ENCODE measurements at places on chromosomes 11 and 22.
A peak's percentile ranks its signal among the peaks of the same experiment; 100 is the strongest.

DNA sequence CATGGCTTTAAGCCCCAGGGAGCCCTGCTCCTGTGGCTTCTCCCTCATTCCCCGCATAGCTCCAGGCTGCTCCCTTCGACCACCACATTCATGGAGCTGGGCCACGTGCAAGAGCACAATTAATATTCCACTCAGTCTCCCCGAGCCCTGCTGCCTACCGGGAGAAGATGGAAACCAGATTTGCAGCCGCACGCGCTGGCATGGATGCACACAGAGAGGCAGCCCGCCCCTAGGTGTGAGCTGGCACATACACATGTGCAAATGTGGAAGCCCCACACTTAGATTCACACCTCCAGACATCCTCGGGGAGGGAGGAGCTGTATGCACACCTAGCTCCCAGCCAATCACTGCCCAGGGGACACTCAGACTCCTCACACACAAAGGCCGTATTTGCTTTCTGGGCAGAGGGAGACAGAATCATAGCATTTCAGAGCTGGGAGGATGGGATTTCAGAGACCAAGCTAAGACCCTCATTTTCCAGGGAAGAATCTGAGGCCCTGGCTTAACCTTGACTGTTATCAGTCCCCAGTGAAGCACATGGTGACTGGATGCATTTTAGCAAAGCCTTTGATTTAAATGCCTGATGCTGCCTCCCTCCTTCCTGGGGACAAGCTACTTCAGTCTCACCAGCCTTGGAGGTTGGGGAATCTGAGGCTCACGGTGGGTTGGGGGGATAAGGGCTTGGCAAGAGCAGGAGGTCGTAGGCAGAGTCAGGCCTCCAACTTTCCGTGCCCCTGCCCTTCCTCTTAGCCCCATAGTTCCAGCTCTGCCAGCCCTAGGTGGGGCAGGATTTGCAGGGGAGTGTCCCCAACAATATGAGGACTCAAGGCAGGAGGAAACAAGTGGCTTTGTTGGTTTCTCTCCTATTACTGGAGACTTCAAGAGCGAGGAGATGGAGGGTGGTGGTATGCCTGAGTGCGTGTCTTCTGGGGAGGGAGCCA lies 5.3 kb upstream of the CREB3L1 start:
- no peak for DNase-seq

GRCh38 chr11:11215944-11216343 lies 137.1 kb downstream of the CSNK2A3 start:
- DNase-seq: no peak

GRCh38 chr22:43109921-43110443 lies 568 bp upstream of the BIK start:
- no peak for DNase-seq

- DNase-seq: no peak
Observed at GRCh38 chr11:120144501-120144900, 6.6 kb upstream of the TRIM29 start.

DNA sequence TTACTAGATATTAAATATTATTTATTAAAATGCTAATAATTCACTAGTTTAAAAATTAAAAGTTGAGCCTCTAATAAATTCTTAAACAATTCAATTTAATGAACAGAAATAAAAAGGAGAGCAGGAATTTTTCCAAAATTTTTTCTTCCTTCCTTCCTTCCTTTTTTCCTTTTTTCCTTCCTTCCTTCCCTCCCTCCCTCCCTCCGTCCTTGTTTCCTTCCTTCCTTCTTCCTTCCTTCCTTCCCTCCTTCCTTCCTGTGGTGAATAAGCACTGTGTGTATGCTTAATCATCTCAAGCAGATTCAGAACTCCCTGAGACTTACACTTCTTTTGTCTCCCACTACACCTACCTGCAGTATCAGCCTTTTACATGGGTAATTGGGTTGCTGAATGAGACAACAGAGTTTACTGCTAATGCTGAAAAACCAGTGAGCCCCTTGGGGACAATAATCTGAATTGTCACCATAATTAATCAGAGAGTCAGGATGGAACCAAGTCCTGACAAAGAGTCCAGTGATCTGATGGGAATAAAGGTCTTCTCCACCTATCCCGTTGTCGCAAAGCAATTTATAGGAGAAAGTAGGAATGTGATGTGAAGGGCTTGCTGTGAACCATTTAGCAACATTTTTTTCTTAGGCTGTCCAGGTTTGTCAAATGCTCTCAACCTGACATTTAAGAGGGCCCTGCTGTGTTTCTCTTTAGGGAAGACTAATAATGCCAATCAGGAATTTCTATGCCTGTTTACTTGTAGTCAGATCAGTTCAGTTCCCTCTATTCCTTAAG lies 58.1 kb upstream of the CEP295 start:
- DNase-seq: no peak

DNA sequence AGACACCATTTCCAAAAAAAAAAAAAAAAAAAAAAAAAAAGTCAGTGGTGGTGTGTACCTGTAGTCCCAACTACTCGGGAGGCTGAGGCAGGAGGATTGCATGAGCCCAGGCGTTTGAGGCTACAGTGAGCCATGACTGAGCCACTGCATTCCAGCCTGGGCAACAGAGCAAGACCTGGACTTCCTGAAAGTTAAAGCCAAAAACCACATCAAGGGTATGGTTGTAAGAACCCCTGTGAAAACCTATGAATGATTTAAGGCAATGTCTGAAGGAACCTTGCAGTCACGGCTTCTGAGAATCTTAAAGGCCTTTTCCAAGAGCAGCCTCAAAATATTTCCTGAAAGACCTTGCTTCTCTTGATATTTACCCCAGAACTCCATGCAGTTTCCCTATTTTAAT lies 30.5 kb upstream of the MSANTD2 start:
- DNase-seq: no peak

DNA sequence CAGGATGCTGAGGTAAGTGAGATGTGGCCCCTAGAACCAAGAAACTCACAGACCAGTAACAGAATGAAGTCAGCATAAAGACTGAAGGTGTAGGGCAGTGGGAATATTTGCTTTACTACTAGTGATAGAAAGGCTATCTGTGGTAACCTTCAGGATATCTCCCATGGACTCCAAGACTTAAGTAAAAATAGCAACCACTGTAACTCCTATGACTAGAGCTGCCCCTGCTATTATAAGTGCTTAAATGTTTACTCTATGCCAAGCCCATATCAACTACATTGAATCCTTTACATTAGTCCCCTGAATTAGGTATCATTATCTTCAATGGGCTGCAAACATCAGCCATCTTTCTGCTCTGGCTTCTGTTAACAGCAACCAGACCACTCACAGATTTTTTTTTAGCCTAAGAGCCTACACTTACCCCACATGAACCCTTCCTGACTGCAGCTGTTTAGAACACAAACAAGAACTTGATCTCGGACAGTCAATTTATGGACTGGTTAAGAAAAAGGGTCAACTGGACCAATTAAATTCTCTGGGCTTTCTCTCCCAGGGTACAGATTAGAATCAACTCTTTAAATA lies 335.1 kb upstream of the API5 start:
- DNase-seq: no peak

DNA sequence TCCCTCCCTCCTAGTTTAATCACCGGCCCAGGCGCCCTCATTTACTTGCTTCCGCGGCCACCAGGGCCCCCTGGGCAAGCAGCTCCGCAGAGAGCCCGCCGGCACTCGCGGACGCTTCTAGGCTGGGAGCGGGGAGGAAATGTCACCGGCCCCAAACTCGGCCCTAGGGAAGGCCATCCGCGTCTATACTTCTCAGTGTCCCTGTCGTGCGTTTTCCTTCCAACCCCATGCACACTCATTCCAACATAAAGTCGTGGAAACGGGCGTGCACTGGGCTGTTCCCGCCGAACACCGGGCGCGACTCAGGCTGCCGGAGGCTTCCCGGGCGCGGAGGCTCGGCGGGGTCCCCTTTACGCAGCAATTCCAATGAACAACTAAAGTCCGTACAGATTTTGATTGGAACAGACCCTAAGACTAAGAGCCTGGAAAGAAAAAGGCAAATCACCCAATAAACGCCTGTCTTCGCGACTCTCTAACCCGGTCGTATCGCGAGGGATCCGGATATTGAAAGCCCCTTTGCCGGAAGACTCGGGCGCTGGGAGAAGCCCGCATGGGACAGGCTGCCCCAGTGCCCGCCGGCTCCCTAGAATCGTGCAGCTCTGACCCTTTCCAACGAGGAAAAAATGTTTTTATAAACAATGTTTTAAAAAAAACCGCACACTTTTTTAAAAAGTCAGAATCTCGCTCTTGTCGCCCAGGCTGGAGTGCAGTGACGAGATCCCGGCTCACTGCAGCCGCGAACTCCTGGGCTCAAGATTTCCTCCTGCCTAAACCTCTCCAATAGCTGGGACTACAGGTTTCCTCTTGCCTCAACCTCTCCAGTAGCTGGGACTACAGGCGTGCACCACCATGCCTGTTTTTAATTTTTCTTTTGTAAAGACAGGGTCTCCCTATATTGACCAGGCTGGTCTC lies 1.3 kb upstream of the BARX2 start:
- DNase-seq: no peak

- DNase-seq: peak; percentile 29
Observed at GRCh38 chr11:69443138-69443967, 38.1 kb upstream of the LINC01488 start.

DNA sequence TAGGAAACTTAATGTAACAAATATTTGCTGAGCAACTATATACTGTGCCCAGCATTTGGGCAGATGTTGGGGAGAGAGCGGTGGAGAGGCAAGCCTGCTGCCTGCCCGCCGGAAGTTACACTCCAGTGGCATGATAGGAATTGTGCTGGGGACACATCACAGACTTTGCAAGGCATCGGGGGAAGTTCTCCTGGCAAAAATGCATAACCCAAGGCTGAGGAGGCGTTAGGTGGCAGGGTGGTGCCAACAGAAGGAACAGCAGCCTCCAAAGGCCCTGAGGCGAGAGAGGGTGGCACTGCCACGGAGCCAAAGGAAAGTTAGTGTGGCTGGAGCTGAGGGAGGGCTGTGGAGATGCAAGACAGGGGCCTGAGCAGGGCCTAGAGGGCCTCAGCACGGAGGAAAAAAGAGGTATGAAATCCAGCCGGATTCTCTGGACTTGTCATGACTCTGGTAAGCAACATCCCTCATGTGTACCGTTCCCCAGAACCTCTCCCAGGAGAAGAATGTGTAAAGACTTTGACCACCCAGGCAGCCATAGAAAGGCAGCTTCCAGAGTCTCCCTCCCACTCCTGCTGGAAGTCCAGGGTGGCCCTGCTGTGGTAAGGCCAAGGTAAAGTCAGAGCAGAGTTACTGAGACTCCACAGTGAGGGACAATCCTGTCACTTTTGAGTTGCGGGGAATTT lies 76.1 kb upstream of the RAB1B start:
- no peak for DNase-seq

DNA sequence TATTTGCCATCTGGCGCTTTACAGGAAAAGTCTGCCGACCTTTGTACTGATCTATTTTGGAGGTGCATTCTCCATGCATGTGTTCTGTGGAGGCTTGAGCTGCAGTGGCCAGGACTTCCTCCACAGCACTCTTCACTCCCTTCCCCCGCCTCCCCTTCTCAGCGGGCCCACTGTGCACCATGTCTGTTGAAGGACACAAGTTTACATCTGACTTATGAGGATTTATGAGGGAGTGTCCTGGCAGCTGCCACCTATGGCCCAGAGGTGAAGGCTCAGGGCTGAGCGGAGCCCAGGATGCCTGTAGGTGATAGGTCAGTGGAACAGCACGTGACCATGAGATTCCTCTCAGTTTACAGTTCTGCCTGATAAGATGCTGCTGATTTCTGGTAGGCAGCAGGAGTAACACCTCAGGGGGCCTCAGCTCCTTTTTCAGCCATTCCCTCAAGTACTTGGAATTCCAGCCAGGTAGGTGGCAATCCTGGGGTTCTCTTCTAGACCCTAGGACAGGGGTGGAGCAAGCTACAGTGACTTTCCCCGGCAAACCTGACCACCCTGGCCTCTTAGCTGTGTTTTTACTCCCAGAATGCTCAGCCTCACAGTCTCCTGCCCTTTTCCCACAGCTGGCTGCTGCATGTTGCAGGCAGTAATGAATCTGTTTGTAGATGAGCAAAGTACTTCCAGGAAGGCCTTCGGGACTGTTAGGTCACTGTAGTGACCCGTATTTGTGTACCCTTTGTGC lies 59.9 kb downstream of the PPFIBP2 start:
- no peak for DNase-seq

DNA sequence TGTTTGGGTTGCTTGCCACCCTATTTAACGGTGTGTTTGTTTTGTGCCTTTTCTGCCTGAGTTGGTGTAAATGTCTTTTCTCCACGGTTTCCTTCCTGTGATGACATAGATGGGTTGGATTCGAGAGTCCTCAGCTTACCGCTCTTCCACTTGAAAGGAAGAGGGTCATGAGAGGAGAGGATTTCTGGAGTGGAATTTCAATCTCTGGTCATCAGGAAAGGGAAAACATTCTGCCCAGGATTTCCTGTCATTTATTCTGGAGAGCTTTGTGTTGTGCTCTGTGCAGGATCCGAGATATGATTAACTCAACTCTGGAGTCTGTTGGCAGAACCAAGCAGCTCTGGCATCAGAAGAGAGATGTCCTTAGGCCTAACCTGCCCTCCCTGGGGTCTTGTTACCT lies 605.2 kb downstream of the NTM start:
- DNase-seq: no peak

- no peak for DNase-seq
Observed at GRCh38 chr11:134541951-134542350, 129.9 kb upstream of the B3GAT1 start.

- no peak for DNase-seq
Observed at GRCh38 chr11:77446911-77447629, 26.8 kb downstream of the PAK1 start.

DNA sequence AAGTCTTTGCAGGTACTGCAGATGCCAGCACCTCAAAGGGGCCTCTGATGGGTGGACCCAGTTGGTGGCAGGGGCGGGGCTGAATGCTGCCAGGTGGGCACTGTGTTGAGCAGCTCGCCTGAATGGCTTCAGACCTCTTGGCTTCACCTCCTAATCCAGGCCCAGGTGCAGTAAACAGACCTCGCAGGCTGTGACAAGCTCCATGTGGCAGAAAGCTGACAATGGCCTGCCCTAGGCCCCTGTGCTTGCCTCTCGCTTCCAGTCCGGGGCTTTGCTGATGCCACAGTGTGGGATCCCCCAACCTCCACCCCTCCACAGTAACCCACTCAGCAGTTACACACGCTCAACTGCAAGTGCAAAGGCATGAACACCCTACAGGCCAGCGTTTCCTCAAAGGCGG lies 9.4 kb downstream of the IGLL1 start:
- no peak for DNase-seq

GRCh38 chr11:104968856-104969776 lies 742 bp upstream of the CASP4 start:
- no peak for DNase-seq

GRCh38 chr11:88202498-88202897 lies 27.3 kb upstream of the RAB38 start:
- no peak for DNase-seq

DNA sequence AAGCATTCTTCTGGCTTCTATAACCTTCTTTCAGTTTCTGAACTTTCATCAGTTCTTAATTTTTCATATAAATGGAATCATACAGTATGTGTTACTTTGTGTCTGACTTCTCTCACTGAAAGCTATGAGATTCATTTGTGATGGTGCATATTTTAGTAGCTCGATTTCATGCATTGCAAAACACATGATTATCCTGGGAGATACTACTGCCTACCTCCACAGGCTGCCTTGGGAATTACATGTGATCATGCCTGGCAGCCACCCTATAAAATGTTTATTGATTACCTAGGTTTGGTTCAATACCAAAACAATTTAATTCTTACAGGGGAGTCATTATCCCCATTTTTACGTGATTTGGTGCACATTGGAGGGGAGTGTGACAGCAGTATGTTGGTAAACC lies 34.1 kb upstream of the PAK1 start:
- no peak for DNase-seq
